ENCODE measurements at places on chromosomes 6 and 20. TPM values are rescaled to one million over a fixed set of nuclear protein-coding genes. Genes with fewer than 3 reads are reported as not detected.

Gene UBE2C
- polyA plus RNA-seq: 0.46 TPM

Gene CCM2L
- not detected for polyA plus RNA-seq

Gene HNF4A
- polyA plus RNA-seq: not detected

Gene TREM2
- polyA plus RNA-seq: not detected

Gene HSPA12B
- not detected for polyA plus RNA-seq

Gene ZSCAN23
- polyA plus RNA-seq: 0.14 TPM

Gene APMAP
- polyA plus RNA-seq: 42.0 TPM

Gene ANGPT4
- not detected for polyA plus RNA-seq

Gene PSORS1C2
- not detected for polyA plus RNA-seq

Gene KIF16B
- 7.3 TPM for polyA plus RNA-seq

Gene CST7
- 22.8 TPM for polyA plus RNA-seq

Gene TTLL9
- polyA plus RNA-seq: not detected

Gene GSTA2
- polyA plus RNA-seq: not detected

Gene MACROD2
- polyA plus RNA-seq: 1.3 TPM

Gene CST5
- polyA plus RNA-seq: not detected

Gene CCNC
- polyA plus RNA-seq: 35.6 TPM

Gene COL12A1
- polyA plus RNA-seq: not detected

Gene DLK2
- not detected for polyA plus RNA-seq

Gene GPR63
- not detected for polyA plus RNA-seq

Gene MUC22
- polyA plus RNA-seq: not detected

Gene SAMD3
- 7.1 TPM for polyA plus RNA-seq

Gene C6orf62
- polyA plus RNA-seq: 102 TPM

Gene PRRT1
- not detected for polyA plus RNA-seq

Gene EMILIN3
- polyA plus RNA-seq: not detected
